Activated CD4-positive, alpha-beta T cell treated with anti-CD3 and anti-CD28 coated beads, Interleukin-2, Interleukin-4, amounts not matched to agents 100 ng/mL and 50 ng/mL, durations not matched to agents 16 hours and 8 hours (primary cell): ENCODE measurements at places on chromosomes 1 and 21.
A peak's percentile ranks its signal among the peaks of the same experiment; 100 is the strongest.

GRCh38 chr1:53328009-53328461 is at the start of gene LRP8:
Gene LRP8, minus strand, starts transcription at chr1:53328070. Its CDS starts 158 bp downstream, at chr1:53327912.
- DNase-seq, result peak; percentile 79

- DNase-seq, result peak; percentile 24
These were observed 3.4 kb downstream of the PTTG1IP start for GRCh38 chr21:44869781-44870747.

DNA sequence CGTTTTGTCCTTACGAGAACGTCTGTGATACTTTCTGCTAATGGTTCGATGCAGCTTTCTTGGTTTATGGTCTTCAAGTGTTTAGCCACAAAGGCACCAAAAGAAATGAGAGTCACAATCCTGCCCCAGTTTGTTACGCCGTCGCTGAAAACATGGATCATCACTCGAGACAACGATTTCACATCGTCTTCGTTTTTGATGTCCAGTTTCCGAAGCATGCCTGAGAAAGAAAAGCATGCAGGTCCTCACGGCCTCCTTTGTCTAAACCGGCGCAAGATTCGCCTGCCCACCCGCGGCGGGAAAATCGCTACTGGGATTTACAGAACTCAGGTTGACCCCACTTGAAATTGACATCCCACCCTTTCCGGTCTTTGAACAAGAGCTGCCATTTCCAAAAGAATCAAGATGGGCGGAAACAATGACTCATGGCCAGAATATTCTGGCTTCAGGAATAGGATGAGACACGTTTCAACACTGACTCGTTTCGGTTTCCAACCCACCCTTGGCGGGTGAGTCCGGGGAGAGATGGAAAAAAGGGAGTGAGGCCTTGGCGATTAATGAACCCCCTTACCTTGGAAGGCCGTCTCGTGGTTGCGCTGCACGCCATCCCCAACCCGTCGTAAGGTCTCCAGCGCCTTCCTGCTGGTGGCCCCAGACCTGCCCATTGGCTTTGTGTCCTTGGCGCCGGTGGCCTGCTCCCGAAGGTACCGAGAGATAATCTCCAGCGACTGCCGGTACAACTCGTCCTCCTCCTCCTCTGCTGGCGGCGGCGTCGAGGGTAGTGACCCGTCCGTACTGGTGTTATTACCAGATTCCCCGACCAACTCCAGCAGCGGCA is 919 bp downstream of the MCL1 start:
- DNase-seq, result peak; percentile 64

GRCh38 chr1:84277343-84278059 is 24.0 kb upstream of the SAMD13 start:
- DNase-seq, result no peak

DNA sequence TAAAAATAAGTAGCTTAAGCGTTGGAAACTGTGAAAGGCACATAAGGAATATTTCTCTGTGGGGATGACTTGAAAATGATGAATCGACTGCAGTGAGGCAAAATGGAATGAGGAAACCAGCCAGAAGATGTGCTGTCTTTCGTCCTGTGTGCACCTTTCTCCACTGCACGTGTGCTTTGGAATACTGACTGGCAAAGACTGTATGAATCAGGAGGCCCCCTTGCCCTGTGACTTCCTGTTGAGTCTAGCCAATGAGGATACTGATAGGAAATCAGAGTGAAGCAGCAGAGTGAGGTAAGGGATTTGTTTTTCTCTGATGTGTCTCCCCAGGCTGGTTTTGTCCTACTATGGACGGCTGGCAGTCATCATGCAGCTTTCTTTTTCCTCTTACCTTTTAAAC is 118.2 kb upstream of the ADGRL4 start:
- DNase-seq, result no peak

GRCh38 chr1:106907795-106908194 is 148.7 kb upstream of the PRMT6 start:
- DNase-seq, result no peak

- peak; percentile 35 for DNase-seq
These were observed 801 bp downstream of the EPRS1 start for GRCh38 chr1:220045356-220046051.

DNA sequence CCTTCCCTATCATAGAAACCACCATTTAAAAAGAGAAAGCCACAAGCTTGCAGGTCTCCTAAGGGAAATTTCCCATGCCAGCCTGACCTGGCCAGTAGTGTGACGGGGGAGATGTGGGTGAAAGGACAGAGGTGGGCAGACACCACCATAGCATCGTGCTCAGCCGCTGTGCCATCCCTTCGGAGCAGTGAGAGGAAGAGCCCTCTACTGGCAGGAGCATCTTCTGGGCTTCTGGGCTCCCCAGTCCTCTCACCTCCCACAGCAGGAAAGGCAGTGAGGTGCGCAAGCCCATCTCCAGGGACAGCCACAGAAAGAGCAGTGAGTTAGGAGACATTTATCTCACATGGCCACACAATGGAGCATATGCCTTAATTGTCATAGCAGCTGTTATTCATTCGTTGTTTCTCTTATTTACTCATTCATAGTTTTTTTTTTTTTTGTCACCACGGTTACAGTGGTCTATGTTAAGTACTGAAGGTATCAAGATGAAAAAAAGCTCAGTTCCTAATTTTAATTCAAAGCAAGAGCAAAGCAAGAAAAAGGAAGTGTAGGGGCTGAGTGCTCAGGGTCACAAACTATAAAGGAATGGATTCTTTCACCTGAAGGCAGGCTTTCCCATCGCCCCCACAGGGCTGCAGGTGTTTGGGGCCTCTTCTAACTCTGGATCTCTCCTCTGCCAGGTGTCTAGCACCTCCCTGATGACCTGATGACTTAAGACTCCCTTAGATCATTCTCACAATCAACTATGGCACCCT is 48.8 kb upstream of the CAMK1G start:
- no peak for DNase-seq

GRCh38 chr1:22104865-22105437 is 37.9 kb downstream of the WNT4 start:
- DNase-seq, result peak; percentile 70

- DNase-seq, result no peak
These were observed 3.8 kb downstream of the ERI3 start for GRCh38 chr1:44351289-44351688.

GRCh38 chr1:27402349-27402754 is 9.9 kb downstream of the GPR3 start:
- no peak for DNase-seq

GRCh38 chr1:39540504-39541031 is 36.0 kb downstream of the PABPC4 start:
- DNase-seq, result no peak
